ENCODE measurements at places on chromosomes 7 and 10. TPM values are rescaled to one million over a fixed set of nuclear protein-coding genes. Genes with fewer than 3 reads are reported as not detected.

The HGF gene
- not detected for total RNA-seq

- H3K36me3 ChIP-seq, result no peaks in the 10 kb centered on the region
- H3K4me3 ChIP-seq, result no peak overlapping the region
- H3K4me1 ChIP-seq, result no peaks in the 10 kb centered on the region
- DNase-seq, result no peak
- H3K27ac ChIP-seq, result no peak overlapping the region
These were observed 7.7 kb downstream of the ZPBP start for GRCh38 chr7:50085344-50085743.

The DENND11 gene
- total RNA-seq, result 40.7 TPM

DNA sequence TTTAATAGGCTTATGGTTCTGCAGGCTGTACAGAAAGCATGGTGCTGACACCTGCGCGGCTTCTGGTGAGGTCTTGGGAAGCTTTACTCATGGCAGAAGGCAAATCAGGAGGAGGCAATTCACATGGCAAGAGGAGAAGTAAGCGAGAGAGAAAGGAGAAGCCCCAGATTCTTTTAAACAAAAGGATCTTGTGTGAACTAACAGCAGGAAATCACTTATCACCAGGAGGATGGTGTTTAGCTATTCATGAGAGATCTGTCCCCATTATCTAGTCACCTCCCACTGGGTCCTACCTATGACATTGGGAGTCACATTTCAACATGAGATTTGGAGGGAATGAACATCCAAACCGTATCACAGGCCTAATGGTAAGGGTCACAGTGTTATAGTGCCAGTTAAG is 678.0 kb upstream of the KCND2 start:
- no peak overlapping the region for H3K4me3 ChIP-seq
- no peaks in the 10 kb centered on the region for H3K4me1 ChIP-seq
- H3K36me3 ChIP-seq, result no peaks in the 10 kb centered on the region
- no peak for DNase-seq
- no peak overlapping the region for H3K27ac ChIP-seq
- no peaks in the 10 kb centered on the region for H3K27me3 ChIP-seq

GRCh38 chr10:85995791-85996190 is 370.8 kb downstream of the GRID1 start:
- DNase-seq, result no peak
- no peaks in the 10 kb centered on the region for H3K4me1 ChIP-seq
- H3K27me3 ChIP-seq, result no peaks in the 10 kb centered on the region
- no peak overlapping the region for H3K27ac ChIP-seq
- H3K36me3 ChIP-seq, result no peaks in the 10 kb centered on the region
- no peak overlapping the region for H3K4me3 ChIP-seq

DNA sequence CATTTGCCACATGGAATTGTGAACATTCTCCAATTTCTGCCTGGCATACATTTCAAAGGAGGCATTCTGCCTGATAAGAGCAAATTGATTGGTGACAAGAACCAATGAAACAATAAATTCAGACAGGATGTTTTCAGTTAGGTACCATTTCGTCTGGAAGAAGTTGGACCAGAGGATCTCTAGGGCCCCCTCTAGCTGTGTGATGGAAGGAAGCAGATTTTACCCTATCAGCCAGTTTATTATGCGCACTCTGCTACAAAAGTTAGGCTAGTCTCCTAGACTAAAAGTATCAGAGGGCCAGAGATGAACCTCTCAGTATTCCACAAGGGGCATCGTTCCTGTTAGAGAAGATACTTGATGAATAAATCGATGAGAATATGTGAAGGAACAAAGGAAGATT is 118.0 kb downstream of the BUB3 start:
- DNase-seq, result no peak
- no peak overlapping the region for H3K27ac ChIP-seq
- no peaks in the 10 kb centered on the region for H3K36me3 ChIP-seq
- H3K4me1 ChIP-seq, result no peaks in the 10 kb centered on the region
- H3K27me3 ChIP-seq, result no peaks in the 10 kb centered on the region
- H3K4me3 ChIP-seq, result no peak overlapping the region

The GOT1 gene
- 22.7 TPM for total RNA-seq

- H3K27ac ChIP-seq, result no peak overlapping the region
- H3K4me3 ChIP-seq, result no peak overlapping the region
- DNase-seq, result no peak
- H3K27me3 ChIP-seq, result no peaks in the 10 kb centered on the region
- no peaks in the 10 kb centered on the region for H3K36me3 ChIP-seq
- H3K4me1 ChIP-seq, result no peaks in the 10 kb centered on the region
These were observed 1.4 kb upstream of the IL6 start for GRCh38 chr7:22725585-22725984.

The INPP5A gene
- total RNA-seq, result 25.0 TPM

- H3K4me1 ChIP-seq, result no peaks in the 10 kb centered on the region
- no peak overlapping the region for H3K27ac ChIP-seq
- no peak for DNase-seq
- no peaks in the 10 kb centered on the region for H3K27me3 ChIP-seq
- no peaks in the 10 kb centered on the region for H3K36me3 ChIP-seq
These were observed 81.4 kb downstream of the SPAG6 start for GRCh38 chr10:22426653-22427052.

GRCh38 chr10:123743441-123744223 is 77.5 kb downstream of the GPR26 start:
- H3K36me3 ChIP-seq, result no peaks in the 10 kb centered on the region
- no peak overlapping the region for H3K4me3 ChIP-seq
- no peaks in the 10 kb centered on the region for H3K27me3 ChIP-seq
- no peaks in the 10 kb centered on the region for H3K4me1 ChIP-seq
- DNase-seq, result no peak
- no peak overlapping the region for H3K27ac ChIP-seq

The TIMM23 gene
- total RNA-seq, result 25.8 TPM

The C10orf53 gene
- total RNA-seq, result not detected

GRCh38 chr10:82981137-82981723 is 1106.2 kb downstream of the NRG3 start:
- no peaks in the 10 kb centered on the region for H3K4me1 ChIP-seq
- no peaks in the 10 kb centered on the region for H3K27me3 ChIP-seq
- no peak overlapping the region for H3K27ac ChIP-seq
- no peak for DNase-seq
- no peak overlapping the region for H3K4me3 ChIP-seq
- H3K36me3 ChIP-seq, result no peaks in the 10 kb centered on the region

- no peaks in the 10 kb centered on the region for H3K27me3 ChIP-seq
- no peak for DNase-seq
These were observed 36.7 kb downstream of the MTERF1 start for GRCh38 chr7:91843831-91844230.

DNA sequence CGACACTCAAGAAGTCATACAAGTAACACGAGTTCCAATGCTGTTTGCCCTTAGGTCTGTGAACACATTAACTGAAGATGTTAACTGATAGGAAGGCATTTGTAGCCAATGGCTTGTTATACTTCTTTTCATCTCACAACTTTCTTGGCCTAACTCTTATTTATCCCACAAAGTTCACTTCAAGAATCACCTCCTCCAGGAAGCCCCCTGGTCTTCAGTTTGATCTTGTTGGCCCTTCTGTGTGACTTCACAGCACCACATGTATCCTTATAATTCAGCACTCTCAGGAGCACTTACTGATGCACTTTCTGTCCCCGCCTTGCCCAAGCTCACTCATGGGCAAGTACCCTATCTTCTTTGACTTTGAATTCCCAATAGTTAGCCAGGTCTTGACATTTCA is 159.6 kb downstream of the RAPGEF5 start:
- no peaks in the 10 kb centered on the region for H3K36me3 ChIP-seq
- no peaks in the 10 kb centered on the region for H3K27me3 ChIP-seq
- DNase-seq, result no peak
- H3K4me3 ChIP-seq, result no peak overlapping the region
- H3K4me1 ChIP-seq, result no peaks in the 10 kb centered on the region

The METTL27 gene
- total RNA-seq, result 2.9 TPM

GRCh38 chr7:158406801-158407200 is 180.8 kb downstream of the PTPRN2 start:
- H3K27me3 ChIP-seq, result no peaks in the 10 kb centered on the region
- no peak overlapping the region for H3K4me3 ChIP-seq
- H3K36me3 ChIP-seq, result no peaks in the 10 kb centered on the region
- H3K4me1 ChIP-seq, result no peaks in the 10 kb centered on the region

The CFAP70 gene
- total RNA-seq, result 0.61 TPM

DNA sequence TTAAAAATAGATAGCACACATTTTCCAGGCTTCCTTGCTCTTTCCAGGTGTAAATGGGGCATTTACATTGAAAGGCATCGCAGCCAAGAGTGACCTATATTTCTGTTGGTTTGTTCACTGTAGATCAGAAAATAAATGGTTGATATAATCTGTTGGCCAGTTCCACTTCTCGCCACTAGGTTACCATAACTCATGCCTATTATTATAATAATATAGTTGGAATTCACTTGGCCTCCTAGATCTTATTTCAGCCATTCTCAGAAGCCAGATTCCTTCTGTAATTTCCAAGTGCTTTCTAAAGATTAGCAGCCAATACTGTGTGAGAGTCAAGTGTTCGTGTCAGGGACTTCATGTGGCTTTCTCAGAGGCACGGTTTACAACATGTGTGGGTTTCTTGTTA is 179.5 kb downstream of the DNAH11 start:
- H3K27me3 ChIP-seq, result no peaks in the 10 kb centered on the region
- H3K4me1 ChIP-seq, result no peaks in the 10 kb centered on the region
- no peak overlapping the region for H3K27ac ChIP-seq
- no peak for DNase-seq

DNA sequence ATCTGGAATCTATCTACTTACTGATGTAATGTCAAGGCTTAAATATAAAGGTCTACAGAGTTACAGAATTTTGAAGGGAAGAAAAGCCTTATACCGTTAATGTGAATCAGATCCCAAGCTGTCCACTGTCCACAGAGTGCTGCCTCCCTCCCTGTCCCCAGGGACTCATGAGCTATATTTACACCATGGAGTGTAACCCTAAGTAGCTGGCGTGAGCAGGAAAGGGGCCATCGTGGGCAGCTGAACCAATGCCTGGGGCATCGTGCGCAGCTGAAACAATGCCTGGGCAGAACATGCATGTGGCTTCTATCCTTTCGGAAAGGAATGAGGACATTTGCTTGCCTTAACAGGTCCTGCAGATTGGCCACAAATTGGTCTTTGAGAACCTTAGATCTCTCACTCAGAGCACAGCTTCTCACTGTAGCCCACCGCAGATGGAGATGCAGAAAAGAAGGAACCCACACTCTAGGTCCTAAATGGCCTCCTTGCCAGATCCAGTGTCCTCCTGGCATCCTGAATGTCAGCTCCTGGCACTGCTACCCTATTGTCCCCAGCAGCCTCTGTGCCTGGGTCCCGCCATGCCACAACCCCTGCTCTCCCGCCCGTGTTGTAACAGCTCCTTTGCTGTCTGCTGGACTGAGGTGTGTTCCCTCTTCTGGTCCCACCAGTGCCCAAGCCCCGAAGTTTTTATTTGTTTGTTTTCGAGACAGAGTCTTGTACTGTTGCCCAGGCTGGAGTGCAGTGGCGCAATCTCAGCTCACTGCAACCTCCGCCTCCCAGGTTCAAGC is 30.3 kb downstream of the CCDC3 start:
- H3K4me1 ChIP-seq, result no peaks in the 10 kb centered on the region
- no peaks in the 10 kb centered on the region for H3K36me3 ChIP-seq
- H3K4me3 ChIP-seq, result no peak overlapping the region

DNA sequence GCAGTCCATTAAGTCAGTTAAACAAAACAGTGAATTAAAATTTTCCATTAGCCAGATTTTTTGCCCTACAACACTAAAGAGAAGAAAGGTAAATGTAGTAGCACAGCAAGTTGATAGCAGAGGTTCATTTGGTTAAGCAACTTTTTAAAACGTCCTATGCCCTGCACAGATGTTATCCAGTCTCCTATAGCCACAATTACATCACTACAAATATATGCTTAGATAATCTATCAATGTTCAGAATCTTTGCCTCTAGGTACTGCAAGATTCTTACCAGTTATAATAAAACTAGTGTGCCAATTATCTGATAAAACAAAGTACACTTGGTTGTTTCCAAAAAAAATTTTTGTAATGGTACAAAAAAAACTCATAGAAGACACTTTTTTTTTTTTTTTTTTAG is 175.5 kb upstream of the MYO3A start:
- H3K4me3 ChIP-seq, result no peak overlapping the region
- H3K27me3 ChIP-seq, result no peaks in the 10 kb centered on the region
- H3K36me3 ChIP-seq, result no peaks in the 10 kb centered on the region
- H3K4me1 ChIP-seq, result no peaks in the 10 kb centered on the region
- no peak for DNase-seq

DNA sequence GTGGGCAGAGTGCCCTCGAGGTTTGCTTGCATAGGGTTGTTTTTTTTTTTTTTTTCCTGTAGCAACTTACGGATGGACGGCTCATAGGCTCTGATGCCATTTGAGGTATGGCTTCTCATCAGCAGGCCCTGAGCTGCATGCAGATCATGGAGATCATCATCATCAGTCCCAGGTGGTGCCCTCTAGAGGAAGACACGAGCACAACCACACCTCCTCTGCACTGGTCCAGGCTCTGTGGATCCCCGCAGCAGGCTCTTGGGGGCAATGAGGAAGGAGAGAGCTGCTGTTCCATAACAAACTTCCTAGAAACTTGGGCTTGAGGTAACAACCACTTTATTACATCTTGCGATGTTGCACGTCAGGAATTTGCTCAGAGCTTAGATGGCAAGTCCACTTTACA is 132.7 kb upstream of the CXCL12 start:
- no peaks in the 10 kb centered on the region for H3K36me3 ChIP-seq
- H3K4me1 ChIP-seq, result no peaks in the 10 kb centered on the region
- no peak overlapping the region for H3K27ac ChIP-seq
- H3K4me3 ChIP-seq, result no peak overlapping the region
- H3K27me3 ChIP-seq, result no peaks in the 10 kb centered on the region

DNA sequence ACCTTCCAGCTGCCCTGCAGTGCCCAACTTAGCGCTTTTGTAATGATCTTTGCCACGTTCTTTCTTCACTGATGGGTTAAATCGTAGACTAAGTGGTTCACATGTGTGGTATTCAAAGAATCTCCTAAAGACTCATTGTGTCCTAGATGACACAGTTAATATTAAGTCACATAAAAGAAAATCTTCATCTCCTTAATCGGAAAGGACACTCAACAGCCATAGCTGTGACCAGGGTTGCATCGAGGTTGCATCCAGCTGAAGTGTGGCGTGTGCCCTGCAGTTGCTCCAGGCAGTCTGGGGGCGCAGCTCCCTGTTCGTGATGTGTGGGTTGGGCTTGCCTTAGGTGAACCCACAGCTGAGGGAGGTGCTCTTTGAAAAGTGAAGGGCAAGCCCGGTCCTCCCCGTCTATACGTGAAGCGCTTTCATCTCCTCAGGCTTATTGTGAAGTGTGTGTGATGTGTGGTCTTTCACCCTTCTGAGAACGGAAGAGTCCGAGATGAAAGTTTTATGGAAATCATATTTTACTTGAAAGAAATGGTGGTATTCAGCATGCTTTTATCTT is 122.7 kb downstream of the TRRAP start:
- DNase-seq, result no peak
- H3K36me3 ChIP-seq, result peaks cover 7% of the 10 kb centered on the region

Data from naive thymus-derived CD4-positive, alpha-beta T cell (primary cell).